ENCODE measurements at places on chromosomes 6 and 20.
A peak's percentile ranks its signal among the peaks of the same experiment; 100 is the strongest.

GRCh38 chr6:17928514-17929430 is 58.7 kb downstream of the KIF13A start:
- DNase-seq: no peak

- no peak for DNase-seq
Observed at GRCh38 chr20:49669601-49670189, 44.0 kb downstream of the B4GALT5 start.

DNA sequence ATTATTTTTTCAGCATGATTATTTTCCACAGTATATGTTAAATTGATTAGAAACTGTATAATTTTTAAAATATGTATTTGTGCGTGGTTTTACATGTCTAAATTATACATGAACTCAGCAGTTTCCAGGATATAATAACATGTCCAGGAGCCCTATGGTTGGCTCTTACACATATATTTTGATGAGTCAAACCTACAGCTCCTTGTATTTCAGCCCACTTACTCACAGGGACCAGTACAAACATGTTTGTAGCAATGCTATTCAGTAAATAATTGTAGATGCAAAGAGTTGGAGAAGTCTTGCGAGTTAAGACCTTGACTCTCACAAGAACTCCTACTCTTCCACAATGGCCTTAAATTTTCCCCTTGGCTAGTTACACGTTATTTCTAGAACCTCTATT is 107.2 kb upstream of the SASH1 start:
- DNase-seq: no peak

GRCh38 chr20:51525241-51526105 is 17.0 kb downstream of the NFATC2 start:
- peak; percentile 80 for DNase-seq
